Activated CD4-positive, alpha-beta T cell treated with anti-CD3 and anti-CD28 coated beads, Interleukin-2, amount 50 U/mL, for 16 hours (primary cell): ENCODE measurements at places on chromosomes 1 and 21.

DNA sequence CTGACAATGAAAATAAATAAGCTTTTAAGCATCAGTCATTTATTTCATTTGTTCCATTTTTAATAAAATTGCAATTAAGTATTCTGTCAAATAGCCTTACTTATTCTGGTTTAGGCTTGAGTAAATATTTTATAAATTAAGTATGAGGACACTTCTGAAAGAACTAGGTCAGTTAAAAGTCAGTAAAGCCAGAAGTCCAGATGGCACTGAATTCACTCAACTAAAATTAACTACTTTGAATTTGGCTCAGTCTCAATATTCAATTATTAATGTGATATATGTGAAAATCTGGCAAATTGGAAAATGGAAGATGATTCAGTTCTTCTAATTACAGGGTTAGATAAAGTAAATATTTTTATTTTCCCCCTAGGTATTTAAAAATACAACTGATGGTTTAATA, 174.2 kb downstream of the BRINP3 start:
- no peak for DNase-seq

DNA sequence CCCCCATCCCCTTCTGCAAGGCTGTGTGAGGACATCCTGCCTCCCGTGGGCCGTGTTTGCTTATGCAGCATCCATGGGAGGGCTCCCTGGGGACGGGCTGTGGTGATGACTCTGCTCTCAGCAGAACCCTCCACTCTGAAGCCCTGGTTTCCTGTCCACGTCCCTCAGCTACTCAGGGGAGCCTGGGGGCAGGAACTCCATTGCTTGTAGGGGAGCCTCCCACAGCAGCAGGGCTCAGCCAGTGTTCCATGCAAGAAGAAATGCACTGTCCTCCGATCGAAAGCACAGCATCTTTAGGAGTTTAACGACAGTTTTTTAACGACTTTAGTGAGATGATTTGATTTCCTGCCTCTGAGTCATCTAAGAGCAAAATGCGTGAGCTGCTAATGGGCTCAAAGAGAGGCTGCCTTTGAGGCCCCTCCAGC, 8.3 kb upstream of the KCNAB2 start:
- DNase-seq = peak; percentile 71

GRCh38 chr21:41098076-41098475, 69.9 kb upstream of the BACE2 start:
- no peak for DNase-seq

DNA sequence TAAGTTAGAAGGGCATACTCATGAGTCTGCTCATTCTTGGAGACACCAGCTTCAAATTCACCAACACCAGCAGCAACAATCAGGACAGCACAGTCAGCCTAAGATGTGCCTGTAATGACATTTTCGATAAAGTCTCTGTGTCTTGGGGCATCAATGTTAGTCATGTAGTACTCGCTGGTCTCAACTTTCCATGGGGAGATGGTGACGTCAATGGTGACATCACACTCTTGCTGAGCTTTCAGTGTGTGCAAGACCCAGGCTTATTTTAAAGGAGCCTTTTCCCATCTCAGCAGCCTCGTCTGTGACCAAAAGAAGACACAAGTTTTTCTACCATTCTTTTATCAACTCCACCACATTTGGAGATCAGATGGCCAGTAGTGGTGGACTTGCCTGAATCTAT, 75.5 kb downstream of the SERINC2 start:
- DNase-seq = no peak

DNA sequence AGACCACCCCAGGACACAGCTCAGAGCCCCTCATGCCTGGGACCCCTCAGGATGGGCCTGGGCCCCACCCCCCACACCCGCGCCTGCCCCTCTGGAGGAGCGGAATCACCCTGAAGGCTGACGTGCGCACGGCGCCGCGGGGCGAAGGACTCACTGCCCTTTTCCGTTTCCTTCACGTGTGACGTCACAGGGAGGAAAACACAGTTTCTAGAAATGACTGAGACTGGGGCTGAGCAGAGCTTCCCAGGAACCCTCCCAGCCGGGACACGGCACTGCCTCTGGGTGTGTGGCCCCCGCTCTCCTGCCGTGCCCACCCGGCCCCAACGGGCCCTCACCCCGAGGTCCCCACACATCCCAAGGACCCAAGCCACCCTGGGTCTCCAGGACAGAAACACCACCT, 5.4 kb upstream of the TNFRSF4 start:
- peak; percentile 82 for DNase-seq

- DNase-seq = no peak
Observed at GRCh38 chr1:209416039-209416438, 167.5 kb upstream of the CAMK1G start.

DNA sequence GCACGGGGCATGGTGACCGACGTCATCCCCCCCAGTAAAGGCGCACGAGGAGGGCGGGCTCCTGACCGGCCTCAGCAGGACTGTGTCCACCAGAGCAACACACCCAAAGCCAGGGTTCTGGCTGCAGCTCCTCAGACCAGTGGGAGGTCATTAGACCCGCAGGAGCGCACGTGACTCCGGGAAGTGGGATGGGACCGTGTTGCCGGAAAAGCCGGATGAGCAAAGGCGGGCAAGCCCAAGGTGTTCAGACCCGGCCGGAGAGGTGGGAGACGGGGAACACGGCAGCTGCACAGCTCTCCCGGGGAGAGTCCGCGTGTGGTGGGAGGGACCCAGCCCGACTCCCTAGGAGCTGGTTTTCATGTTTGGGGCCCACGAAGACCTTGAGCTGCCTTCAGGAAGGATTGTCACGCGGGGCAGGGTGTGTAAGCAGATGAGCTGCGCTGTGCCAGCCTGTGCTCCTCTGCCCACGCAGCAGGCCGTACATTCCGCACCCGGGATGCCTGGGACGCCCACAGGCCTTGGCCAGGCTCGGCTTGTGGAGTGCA, 20.6 kb upstream of the TRAPPC10 start:
- no peak for DNase-seq

GRCh38 chr1:21936366-21937031, 611 bp downstream of the HSPG2 start:
- no peak for DNase-seq

DNA sequence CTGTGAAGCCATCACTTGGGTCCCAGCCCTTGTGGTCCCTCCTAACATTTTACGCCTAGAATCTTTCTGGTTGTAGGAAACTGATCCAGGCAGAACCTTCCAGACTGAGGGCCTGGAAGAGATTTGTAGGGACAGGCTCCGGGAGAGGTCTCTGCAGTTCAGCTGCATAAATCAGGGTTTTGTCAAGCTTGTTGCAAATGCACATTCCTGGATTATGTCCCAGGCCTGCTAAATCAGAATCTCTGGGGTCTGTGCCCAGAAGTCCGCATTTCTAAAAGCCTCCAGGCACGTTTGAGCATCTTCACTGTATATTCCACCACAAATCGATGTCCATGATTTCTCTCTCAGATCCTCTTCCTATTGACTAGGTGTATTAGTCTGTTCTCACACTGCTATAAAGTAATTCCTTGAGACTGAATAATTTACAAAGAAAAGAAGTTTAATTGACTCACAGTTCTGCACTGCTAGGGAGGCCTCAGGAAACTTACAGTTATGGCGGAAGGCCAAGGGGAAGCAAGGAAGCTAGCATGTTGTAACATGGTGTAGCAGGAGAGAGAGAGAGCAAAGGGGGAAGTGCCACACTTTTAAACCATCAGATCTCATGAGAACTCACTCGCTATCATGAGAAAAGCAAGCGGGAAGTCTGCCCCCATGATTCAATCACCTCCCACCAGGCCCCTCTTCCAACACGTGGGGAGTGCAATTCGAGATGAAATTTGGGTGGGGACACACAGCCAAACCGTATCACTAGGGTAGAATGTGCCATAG, 1.2 kb upstream of the FHAD1 start:
- DNase-seq = no peak

- DNase-seq = no peak
Observed at GRCh38 chr1:73029571-73029970, 747.2 kb upstream of the NEGR1 start.

- DNase-seq = no peak
Observed at GRCh38 chr1:113904293-113904673, 316 bp downstream of the AP4B1 start.

GRCh38 chr1:33654267-33654834, 181.9 kb downstream of the ZSCAN20 start:
- DNase-seq = no peak

GRCh38 chr1:29202053-29202452, 20.4 kb upstream of the SRSF4 start:
- DNase-seq = no peak

GRCh38 chr1:223326776-223327175, 37.2 kb downstream of the SUSD4 start:
- no peak for DNase-seq

GRCh38 chr1:69288416-69288815, 279.3 kb upstream of the LRRC7 start:
- DNase-seq = no peak

DNA sequence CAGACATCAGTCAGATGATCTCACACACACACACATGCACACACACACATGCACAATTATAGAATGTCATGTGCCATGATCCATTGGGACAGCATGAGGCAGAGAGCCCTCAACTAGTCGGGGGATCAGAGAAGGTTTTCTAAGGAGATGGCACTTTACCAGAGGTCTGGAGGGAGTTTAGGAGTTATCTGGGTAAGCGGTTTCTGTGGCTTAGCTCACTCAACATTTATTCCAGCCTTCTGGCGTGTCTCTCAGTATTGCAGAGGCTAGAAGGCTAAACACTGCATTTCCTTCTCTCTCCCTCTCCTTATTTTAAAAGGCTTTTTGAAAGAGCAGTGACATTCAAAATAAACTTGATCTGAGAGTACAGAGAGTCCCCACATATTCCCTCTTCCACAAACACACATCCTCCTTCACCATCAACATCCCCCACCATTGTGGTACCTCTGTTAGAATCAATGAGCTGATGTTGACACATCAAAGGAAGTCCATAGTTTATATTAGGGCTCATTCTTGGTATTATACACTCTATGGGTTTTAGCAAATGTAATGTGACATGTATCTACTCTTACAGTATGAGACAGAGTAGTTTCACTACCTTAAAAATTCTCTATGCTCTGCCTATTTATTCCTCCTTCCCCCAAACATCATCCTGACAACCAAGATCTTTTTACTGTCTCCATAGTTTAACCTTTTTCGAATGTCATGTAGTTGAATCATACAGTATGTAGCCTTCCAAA, 9.0 kb upstream of the PLA2G2A start:
- no peak for DNase-seq

GRCh38 chr1:222370913-222371675, 176.8 kb downstream of the HHIPL2 start:
- DNase-seq = no peak

DNA sequence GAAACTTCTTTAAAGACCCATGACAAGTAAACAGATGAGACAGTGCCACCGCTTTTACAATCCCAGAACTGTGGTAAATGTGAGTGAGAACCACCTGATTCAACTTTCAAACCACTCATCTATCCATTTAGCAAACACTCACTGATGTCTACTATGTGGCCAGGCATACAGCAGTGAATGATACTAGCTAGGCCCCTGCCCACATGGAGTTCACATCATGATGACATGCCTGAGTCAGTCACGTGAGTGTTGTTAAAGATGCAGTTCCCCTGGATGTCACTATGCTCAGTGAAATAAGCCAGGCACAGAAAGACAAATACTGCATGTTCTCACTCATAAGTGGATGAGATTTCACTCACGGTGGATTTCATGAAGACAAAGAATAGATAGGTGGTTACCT, 28.4 kb downstream of the STX6 start:
- no peak for DNase-seq

DNA sequence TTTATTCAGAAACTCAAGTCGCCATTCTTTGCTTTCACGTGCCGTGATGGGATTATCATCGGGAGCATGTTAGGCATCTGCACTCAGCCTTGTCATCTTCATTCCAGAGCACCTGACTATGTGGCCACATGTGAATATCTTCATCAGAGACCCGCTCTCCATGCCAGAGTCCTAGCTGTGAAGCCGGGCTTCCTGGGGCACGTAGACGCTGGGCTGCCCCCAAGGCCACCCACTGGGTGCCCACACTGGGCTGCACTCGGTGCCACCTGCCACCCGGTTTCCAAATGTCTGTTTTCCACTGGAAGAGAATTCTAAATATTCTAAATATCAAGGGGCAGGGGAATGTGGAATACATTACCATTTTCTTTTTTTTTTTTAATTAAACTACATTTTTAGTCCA, 43.8 kb downstream of the SLC37A1 start:
- DNase-seq = no peak

DNA sequence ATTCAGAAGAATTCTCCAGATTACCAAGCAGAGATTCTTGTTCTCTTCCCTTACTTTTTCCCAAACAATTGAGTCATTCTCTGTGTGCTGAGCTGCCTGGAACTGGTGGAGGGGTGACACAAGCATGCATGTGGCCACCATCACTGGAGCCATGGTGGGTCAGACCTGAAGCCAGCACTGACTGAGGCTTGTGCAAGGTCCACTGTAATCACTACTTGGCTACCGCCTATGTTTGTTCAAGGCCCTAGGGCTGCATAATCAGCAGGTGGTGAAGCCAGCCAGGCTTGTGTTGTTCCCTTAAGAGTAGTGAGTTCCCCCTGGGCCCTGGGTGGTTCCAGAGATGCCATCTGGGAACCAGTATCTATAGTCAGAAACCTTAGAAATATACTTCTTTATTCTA, 183.8 kb downstream of the DNAH14 start:
- DNase-seq = no peak

DNA sequence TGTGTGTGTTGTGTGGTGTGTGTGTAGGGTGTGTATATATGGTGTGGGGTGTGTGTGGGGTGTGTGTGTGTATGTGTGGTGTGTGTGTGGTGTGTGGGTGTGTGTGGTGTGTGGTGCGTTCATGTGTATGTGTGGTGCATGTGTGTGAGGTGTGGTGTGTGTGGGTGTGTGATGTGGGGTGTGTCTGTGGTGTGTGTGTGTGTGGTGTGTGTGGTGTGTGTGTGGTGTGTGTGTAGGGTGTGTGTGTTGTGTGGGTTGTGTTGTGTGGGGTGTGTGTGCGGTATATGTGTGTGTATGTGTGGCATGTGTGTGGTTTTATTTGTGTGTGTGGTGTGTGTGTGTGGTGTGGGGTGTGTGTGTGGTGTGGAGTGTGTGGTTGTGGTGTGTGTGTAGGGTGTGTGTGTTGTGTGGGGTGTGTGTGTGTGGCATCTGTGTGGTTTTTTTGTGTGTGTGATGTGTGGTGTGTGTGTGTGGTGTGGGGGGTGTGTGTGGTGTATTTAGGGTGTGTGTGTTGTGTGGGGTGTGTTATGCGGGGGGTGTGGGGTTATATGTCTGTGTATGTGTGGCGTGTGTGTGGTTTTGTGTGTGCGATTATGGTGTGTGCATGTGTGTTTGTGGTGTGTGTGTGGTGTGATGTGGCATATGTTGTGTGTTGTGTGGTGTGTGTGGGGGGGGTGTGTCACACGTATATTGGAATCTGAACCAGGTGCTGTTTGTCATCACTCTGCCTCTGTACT, 17.1 kb upstream of the ZBTB21 start:
- no peak for DNase-seq

DNA sequence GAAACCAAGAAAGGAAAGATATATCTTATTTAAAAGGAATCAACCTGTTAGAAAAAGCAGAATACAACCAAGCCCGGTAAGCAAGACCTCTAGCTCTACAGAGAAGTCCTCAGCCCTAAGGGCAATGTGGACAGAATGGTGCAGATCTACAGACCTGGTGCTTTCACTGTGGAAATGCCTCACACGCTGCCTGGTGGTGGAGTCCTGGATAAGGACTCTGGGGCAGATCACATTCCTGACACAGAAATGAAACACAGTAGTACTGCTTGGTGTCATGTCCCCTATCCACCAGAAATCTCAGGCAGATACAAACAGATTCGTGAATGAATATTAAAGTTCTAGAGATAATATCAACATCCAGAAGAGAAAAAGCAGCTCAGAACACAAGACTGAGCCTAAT, 6.8 kb downstream of the CNN3 start:
- DNase-seq = no peak

GRCh38 chr1:104266612-104267011, 516.9 kb downstream of the AMY1C start:
- DNase-seq = no peak

GRCh38 chr1:201610858-201611257, 71.9 kb downstream of the NAV1 start:
- no peak for DNase-seq
